Activated CD4-positive, alpha-beta T cell treated with anti-CD3 and anti-CD28 coated beads for 36 hours (primary cell): ENCODE measurements at places on chromosomes 3 and 15. TPM values are rescaled to one million over a fixed set of nuclear protein-coding genes. Genes with fewer than 3 reads are reported as not detected.

- no peaks in the 10 kb centered on the region for H3K27me3 ChIP-seq
- no peak for DNase-seq
- H3K36me3 ChIP-seq: peaks cover 15% of the 10 kb centered on the region
- peaks cover 16% of the 10 kb centered on the region for H3K4me1 ChIP-seq
- H3K4me3 ChIP-seq: no peak overlapping the region
Observed at GRCh38 chr15:49190586-49190985, 20.5 kb downstream of the GALK2 start.

DNA sequence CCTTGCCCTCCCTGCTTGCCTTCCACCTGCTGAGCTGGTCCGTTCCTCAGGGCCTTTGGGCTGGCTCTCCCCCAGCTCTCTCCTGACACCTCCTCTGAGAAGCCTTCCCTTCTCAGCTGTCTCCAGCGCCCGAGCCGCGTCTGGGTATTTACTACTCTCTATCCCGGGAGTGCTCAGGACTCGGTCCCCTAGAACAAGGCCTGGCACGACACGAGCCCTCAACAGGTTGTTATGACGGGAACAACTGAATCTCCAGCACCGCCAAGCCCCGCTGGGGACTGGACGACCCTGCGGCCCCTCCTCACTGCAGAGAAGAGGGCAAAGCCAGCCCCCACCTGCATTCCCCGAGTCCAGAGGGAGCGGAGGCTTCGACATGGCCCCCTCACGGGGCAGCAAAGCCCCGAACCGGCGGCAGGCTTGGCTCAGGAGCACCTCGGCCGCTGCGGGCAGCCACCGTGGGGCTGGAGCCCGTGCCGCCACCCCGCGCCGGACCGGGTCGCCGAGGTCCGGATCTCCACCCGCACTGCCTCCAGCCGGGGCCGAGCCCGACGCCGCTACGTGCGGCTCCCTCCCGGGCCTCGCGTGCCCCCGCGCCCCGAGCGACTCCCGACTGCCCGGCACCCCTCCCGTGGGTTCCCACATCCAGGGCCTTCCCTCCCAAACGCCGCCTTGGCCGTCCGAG is 792 bp downstream of the TPRA1 start:
- H3K4me1 ChIP-seq: peaks cover 29% of the 10 kb centered on the region
- peaks cover 5% of the 10 kb centered on the region for H3K36me3 ChIP-seq
- peak overlapping the region; percentile 84 for H3K4me3 ChIP-seq
- peak; percentile 41 for DNase-seq
- peak overlapping the region; percentile 63 for H3K27ac ChIP-seq

The AGBL1 gene
- total RNA-seq: 0.05 TPM

DNA sequence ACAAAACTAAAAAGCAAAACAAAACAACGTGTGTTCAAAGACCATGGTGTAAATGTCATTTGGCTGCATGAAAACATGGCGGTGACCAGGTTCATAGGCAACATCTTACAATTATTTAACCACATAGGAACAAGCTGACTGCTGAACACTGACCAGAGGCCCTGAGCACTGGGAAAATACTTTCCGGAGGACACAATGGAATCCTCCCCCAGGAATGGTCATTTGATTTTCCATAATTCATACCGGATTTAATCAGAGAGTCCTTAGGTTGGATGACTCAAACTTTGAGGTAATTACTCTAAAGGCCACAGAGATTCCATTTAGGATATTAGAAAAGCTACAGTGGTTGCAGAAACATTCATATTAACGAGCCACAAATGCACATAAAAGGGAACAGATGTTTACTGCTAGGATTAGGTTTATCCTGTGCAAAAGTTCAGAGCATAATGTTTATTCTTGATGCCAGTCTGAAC is 254.7 kb downstream of the NR1D2 start:
- H3K27ac ChIP-seq: no peak overlapping the region
- DNase-seq: no peak
- H3K4me1 ChIP-seq: no peaks in the 10 kb centered on the region
- H3K27me3 ChIP-seq: peaks cover 12% of the 10 kb centered on the region
- no peak overlapping the region for H3K4me3 ChIP-seq

The CSPG5 gene
- total RNA-seq: 0.97 TPM

The LRRN1 gene
- total RNA-seq: 0.09 TPM

DNA sequence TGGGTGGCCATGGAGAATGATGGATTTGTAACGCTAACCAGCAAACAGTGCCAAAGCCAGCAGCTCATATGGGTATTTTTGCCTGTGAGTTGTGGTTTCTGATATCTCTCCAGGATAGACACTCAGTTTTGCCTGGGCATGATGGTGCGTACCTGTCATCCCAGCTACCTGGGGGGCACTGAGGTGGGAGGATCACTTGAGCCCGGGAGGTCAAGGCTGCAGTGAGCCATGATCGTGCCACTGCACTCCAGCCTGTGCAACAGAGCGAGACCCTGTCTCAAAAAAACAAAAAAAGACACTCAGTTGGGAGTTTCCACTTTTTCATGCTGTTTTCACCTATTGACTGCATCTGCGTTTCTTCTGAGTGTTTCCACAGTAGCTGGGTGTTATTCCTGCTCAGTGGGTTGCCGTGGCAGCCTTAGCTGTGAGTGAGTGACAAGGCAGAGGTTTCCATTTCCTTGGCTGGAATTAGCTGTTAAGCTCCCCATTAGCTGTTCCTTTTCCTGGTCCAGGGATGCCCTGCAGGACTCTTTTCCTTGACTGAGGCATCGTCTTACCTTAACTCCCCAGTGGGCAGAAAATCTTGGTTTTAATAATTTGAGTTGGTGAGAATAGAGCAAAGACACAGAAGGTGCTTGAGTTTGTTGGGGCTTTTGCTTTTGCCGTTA is 14.2 kb upstream of the RPP14 start:
- H3K27me3 ChIP-seq: no peaks in the 10 kb centered on the region
- no peak for DNase-seq
- no peak overlapping the region for H3K27ac ChIP-seq
- no peaks in the 10 kb centered on the region for H3K36me3 ChIP-seq
- no peaks in the 10 kb centered on the region for H3K4me1 ChIP-seq
- H3K4me3 ChIP-seq: no peak overlapping the region

DNA sequence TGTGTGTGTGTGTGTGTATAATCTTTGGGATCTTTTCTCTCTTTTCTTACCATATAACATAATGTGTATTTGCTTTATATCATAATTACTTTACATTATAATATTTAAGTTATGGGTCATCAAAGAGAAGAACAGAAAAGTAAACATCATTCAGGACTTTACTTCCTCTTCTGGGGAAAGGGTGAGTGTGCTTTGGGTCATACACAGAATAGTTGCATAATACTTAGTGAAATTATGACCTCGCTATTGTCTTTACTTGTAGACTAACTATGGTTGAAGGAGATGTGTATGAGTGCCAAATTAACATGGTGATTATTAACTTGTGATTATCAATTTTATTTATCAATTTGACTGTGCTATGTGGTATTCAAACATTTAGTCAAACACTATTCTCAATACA is 1086.9 kb downstream of the DIPK2A start:
- no peak for DNase-seq
- no peak overlapping the region for H3K27ac ChIP-seq
- H3K27me3 ChIP-seq: no peaks in the 10 kb centered on the region
- H3K4me3 ChIP-seq: no peak overlapping the region

- H3K4me3 ChIP-seq: no peak overlapping the region
- no peaks in the 10 kb centered on the region for H3K36me3 ChIP-seq
- H3K27ac ChIP-seq: no peak overlapping the region
- no peaks in the 10 kb centered on the region for H3K27me3 ChIP-seq
Observed at GRCh38 chr15:78990278-78990677, 45.4 kb upstream of the CTSH start.

DNA sequence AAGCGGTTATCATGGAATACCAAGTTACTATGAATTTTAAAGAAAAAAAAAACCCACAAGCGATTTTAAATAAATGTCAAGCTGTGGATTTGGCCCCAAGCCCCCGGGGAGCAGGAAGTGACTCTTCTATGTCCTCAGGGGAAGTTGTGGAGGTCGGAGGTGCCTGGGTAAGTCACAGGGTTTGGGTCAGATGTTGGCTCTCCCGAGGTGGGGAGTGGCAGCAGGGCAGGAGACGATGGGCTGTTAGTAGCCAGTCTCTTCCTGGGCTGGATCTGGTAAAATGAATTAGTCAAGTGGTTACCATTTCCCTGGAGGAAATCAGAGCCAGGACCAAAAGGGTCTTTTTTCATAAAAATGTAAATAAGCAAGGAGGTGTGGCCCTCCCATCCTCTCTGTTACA is 316.7 kb downstream of the TLE3 start:
- peaks cover 8% of the 10 kb centered on the region for H3K27me3 ChIP-seq
- no peak overlapping the region for H3K27ac ChIP-seq
- H3K4me3 ChIP-seq: no peak overlapping the region

- H3K4me1 ChIP-seq: peaks cover 8% of the 10 kb centered on the region
- no peak overlapping the region for H3K27ac ChIP-seq
- no peaks in the 10 kb centered on the region for H3K27me3 ChIP-seq
- no peak overlapping the region for H3K4me3 ChIP-seq
- DNase-seq: no peak
Observed at GRCh38 chr15:99911816-99912215, 178.6 kb upstream of the LYSMD4 start.

GRCh38 chr3:116390318-116390717 is 55.0 kb downstream of the LSAMP start:
- no peaks in the 10 kb centered on the region for H3K27me3 ChIP-seq
- no peak overlapping the region for H3K4me3 ChIP-seq
- no peak for DNase-seq
- no peaks in the 10 kb centered on the region for H3K4me1 ChIP-seq
